Effector memory CD4-positive, alpha-beta T cell (primary cell): ENCODE measurements at places on chromosomes 16 and 17.

DNA sequence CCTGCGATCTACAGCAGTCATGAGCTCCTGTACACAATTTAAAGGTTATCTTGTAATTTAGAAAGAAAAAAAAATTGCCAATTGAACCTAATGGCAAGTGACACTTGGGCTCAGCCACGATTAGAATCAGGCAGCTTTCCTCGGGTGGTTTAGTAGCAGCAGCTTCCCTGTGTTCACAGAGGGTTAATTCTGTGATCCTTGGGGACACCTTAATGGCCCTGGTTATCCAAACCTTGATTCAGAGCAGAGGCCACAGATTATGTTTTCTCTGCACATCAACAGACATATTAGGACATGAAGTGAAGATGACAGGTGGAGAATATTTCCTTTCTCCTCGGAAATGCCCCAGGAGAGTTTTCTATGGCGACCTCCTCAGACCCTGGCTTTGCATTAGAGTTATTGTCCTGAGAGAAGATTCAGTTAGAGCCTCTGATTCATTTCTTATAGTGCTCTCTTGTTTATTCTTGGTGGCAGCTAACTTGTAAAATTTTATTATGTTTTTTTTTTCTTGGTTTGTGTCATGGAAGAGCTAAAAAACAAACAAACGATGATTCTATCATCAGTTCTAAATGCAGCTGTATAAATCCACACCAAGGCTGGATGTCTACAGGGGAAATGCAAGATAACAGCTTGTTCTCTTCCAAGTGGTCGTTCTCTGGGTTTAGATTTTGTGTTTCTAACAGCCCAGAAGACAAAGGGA lies 351.2 kb upstream of the DYNLRB2 start:
- no peaks in the 10 kb centered on the region for H3K4me1 ChIP-seq
- H3K27me3 ChIP-seq: no peaks in the 10 kb centered on the region
- H3K36me3 ChIP-seq: no peaks in the 10 kb centered on the region
- no peak for DNase-seq
- no peak overlapping the region for H3K4me3 ChIP-seq
- H3K27ac ChIP-seq: no peak overlapping the region

GRCh38 chr17:63221939-63222338 lies 224.2 kb downstream of the CYB561 start:
- no peaks in the 10 kb centered on the region for H3K4me1 ChIP-seq
- H3K27ac ChIP-seq: no peak overlapping the region
- no peaks in the 10 kb centered on the region for H3K36me3 ChIP-seq
- no peak overlapping the region for H3K4me3 ChIP-seq
- no peaks in the 10 kb centered on the region for H3K27me3 ChIP-seq

GRCh38 chr16:81106826-81107503 lies 10.8 kb upstream of the GCSH start:
- no peak for DNase-seq
- no peak overlapping the region for H3K27ac ChIP-seq
- H3K27me3 ChIP-seq: no peaks in the 10 kb centered on the region
- H3K36me3 ChIP-seq: no peaks in the 10 kb centered on the region
- H3K4me3 ChIP-seq: no peak overlapping the region

DNA sequence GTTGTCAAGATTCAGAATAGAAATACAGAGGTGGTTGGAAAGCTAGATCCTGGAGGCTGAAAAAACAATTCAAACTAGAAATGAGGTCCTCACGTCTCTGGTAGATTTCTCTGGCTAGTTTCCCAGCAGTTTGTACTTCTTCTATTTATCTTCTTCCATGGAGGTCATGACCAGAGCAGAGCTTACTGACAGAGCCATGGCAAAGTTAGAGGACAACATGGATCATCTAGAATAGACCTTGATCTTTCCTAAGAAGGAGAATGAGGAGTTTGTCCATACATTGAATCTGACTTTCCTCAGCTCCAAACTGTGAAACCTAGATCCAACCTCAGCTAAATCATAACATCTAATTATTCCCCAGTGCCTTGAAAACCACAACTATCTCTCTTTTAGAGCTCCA lies 900.8 kb upstream of the GOT2 start:
- H3K4me3 ChIP-seq: no peak overlapping the region
- no peaks in the 10 kb centered on the region for H3K27me3 ChIP-seq
- H3K4me1 ChIP-seq: no peaks in the 10 kb centered on the region
- no peak for DNase-seq

- no peak overlapping the region for H3K27ac ChIP-seq
- no peaks in the 10 kb centered on the region for H3K27me3 ChIP-seq
- H3K36me3 ChIP-seq: peaks cover 9% of the 10 kb centered on the region
- no peak overlapping the region for H3K4me3 ChIP-seq
These were observed 40.1 kb downstream of the CLEC16A start for GRCh38 chr16:10984509-10984908.

DNA sequence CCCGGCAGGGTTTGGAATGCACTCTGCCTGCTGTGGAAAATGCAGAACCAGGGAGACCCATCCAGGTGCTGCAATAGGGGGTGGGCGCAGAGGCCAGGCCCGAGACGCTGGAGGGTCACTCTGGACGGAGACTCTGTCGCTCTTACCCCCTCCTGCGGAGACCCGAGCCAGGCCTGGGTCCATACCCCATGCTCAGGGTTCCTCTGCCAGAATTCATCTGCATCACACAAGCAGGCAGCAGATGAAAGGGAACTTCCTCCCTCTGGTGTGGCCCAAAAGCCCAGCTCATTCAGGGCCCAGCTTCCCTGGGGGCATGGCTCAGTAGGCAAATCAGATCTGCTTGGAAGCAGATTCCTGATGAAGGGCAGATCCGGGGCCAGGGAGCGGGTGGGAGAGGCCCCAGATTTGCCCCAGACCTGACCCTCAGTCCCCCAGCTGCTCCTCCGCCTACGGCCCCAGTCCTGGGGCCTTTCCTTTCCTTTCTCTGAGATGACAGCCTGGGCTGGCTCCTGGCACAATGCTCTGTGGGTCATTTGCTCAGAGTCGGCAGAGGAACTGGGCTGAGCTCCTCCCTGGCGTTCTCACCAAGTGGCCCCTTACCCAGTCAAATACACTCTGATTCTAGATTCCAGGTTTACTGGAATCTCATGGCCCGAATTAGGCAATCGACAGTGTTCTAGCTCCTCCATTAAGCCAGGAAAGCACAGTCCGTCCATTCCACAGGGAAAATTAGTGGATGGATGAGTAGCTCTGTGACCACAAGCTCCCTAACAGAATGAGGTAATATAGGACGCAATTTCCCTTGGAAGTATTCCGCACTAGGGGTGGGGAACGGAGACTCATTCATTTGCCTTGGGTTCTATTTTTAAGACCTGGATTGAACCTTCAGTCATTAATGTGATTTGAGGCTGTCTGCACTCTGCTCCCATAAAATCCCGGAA lies 19.1 kb upstream of the RASD1 start:
- no peak overlapping the region for H3K27ac ChIP-seq
- DNase-seq: no peak
- H3K4me1 ChIP-seq: no peaks in the 10 kb centered on the region
- no peaks in the 10 kb centered on the region for H3K27me3 ChIP-seq
- peaks cover 4% of the 10 kb centered on the region for H3K36me3 ChIP-seq

DNA sequence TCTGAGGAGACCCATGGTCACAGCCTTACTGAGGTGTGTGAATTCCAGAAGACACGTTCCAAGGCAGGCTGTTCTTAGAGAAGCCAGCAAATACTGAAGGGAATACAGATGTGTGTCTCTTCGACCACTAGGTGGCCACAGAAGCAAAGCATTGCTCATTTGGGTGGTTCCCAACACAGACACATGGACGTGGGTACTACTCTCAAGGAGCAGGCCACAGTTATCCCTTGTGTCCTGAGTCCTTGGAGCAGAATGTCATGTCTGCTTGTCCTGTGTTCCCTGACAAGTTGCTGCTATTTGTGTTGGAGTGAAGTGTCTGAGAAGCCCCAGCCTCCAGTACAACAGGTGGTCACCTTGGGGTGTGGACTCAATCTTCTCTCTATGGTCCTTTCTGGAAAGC lies 30.3 kb downstream of the HMOX2 start:
- peak overlapping the region; percentile 85 for H3K27ac ChIP-seq
- H3K4me3 ChIP-seq: peak overlapping the region; percentile 23
- H3K36me3 ChIP-seq: peaks cover 47% of the 10 kb centered on the region
- peak; percentile 29 for DNase-seq
- no peaks in the 10 kb centered on the region for H3K27me3 ChIP-seq

GRCh38 chr17:1434150-1434549 lies 21.9 kb downstream of the CRK start:
- no peak for DNase-seq
- no peaks in the 10 kb centered on the region for H3K4me1 ChIP-seq
- H3K36me3 ChIP-seq: peaks cover 26% of the 10 kb centered on the region
- no peaks in the 10 kb centered on the region for H3K27me3 ChIP-seq
- no peak overlapping the region for H3K4me3 ChIP-seq
- H3K27ac ChIP-seq: no peak overlapping the region

GRCh38 chr17:4318596-4318995 lies 47.9 kb downstream of the UBE2G1 start:
- H3K36me3 ChIP-seq: no peaks in the 10 kb centered on the region
- no peak overlapping the region for H3K4me3 ChIP-seq
- H3K27me3 ChIP-seq: no peaks in the 10 kb centered on the region
- no peak for DNase-seq

DNA sequence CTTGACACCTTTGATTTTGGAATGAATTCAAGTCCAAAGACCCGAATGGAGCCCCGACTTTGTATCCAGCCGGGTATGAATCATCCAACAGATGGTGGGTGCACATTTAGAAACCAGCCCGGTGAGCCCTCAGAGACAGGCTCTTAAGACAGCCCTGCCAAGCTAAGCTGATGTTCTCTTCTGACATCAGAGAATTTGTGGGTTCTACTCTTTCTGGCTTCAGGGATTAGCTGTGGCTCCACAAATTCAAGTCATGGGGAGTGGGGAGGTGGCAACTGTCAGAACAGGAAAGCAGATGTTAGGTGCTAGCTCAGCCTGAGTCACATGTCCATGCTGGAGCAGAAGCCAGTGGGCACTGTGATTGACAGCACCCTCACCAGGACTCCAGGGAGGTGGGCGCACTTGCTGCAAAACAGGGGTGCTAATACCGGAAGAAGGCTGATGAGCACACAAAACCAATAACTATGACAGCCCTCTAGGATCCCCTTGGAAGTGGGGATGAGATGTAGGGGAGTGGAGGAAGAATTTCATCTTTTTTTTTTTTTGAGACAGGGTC lies 31.4 kb upstream of the XYLT2 start:
- H3K36me3 ChIP-seq: no peaks in the 10 kb centered on the region
- no peak for DNase-seq
- H3K27me3 ChIP-seq: peaks cover 4% of the 10 kb centered on the region
- H3K27ac ChIP-seq: no peak overlapping the region
- no peak overlapping the region for H3K4me3 ChIP-seq
- H3K4me1 ChIP-seq: no peaks in the 10 kb centered on the region

DNA sequence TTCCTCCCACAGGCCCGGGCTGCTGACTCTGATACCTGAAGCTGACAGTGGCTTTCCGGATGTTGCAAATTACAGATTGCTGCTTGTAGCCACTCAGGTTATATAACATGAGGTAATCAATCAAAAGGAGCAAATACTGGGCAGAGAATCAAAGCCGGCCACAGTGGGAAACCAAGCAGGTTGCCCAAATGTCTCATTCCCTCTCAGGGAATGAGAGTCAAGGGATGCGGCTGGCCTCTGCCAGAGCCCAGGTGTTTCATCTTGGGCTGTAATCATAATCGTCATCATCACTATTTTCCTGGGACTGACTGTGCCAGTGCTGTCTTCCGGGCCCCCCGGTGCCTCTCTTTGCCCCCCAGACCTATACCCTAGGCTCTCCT lies 292.4 kb upstream of the FOXF1 start:
- no peak overlapping the region for H3K4me3 ChIP-seq
- no peak for DNase-seq
- H3K27me3 ChIP-seq: no peaks in the 10 kb centered on the region
- H3K4me1 ChIP-seq: no peaks in the 10 kb centered on the region

- H3K36me3 ChIP-seq: no peaks in the 10 kb centered on the region
- H3K4me1 ChIP-seq: no peaks in the 10 kb centered on the region
- DNase-seq: no peak
- H3K27me3 ChIP-seq: no peaks in the 10 kb centered on the region
- H3K4me3 ChIP-seq: no peak overlapping the region
These were observed 44.6 kb downstream of the MYH13 start for GRCh38 chr17:10328206-10328605.

DNA sequence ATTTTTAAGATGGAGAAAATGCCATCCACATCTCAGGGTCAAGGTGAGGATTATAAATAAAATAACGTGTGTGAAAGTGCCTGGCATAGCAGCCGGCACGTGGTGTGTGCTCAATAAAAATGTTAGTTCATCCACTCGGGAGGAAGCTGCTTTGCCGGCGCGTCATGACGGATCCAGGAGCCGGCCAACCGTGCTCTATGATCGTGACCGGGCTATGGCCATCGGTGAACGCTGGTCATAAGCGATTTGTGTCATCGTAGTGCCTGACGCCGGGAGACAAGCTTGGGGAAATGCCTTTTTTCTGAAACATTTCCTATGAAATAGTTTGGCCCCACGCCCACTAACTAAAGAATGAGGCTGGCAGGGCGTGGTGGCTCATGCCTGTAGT lies 74.0 kb downstream of the CMC2 start:
- no peak overlapping the region for H3K4me3 ChIP-seq
- H3K27me3 ChIP-seq: no peaks in the 10 kb centered on the region
- no peak overlapping the region for H3K27ac ChIP-seq
- no peaks in the 10 kb centered on the region for H3K36me3 ChIP-seq

DNA sequence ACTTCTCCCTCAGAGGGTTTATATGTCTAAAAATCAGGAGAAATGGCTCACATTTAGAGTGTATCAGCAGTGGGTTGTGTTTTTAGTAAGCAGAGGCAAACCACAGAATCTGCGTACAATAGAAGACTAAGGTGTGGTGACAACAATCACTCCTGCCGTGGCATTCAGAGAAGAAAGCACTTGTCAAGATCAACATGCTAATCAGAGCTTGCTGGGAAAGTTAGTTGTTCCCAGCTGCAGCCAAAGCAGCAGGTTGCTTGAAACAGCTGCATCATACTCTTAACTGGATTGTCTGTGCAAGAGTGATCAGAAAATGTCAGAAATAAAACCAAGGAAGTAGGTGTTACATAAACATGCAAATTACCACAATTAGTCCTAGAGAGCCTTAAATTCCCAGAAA lies 616.4 kb downstream of the CDH8 start:
- H3K27me3 ChIP-seq: no peaks in the 10 kb centered on the region
- H3K4me3 ChIP-seq: no peak overlapping the region
- H3K4me1 ChIP-seq: no peaks in the 10 kb centered on the region
- no peak for DNase-seq

- no peaks in the 10 kb centered on the region for H3K36me3 ChIP-seq
- no peak overlapping the region for H3K27ac ChIP-seq
- no peak for DNase-seq
- peaks cover 3% of the 10 kb centered on the region for H3K4me1 ChIP-seq
- no peak overlapping the region for H3K4me3 ChIP-seq
- no peaks in the 10 kb centered on the region for H3K27me3 ChIP-seq
These were observed 23.6 kb downstream of the GSDMB start for GRCh38 chr17:39894681-39895376.

DNA sequence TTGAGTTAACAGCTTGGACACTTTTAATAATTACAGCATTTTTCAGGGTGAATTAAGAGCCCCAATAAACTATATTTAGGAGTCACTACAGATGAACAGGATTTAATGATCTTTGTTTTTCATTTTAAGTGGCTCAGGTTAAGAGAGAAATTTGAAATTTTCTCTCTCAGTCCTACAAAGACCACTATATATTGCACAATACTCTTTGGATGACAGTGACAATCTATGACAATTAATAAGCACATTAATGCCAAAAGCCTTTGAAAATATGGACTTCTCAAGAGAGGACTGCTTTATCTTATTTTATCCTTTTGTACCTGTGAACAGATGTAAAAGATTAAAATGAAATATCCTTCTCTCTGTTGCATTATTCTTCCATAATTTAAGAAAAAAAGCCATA lies 151.1 kb upstream of the IRX5 start:
- H3K27me3 ChIP-seq: no peaks in the 10 kb centered on the region
- H3K27ac ChIP-seq: no peak overlapping the region
- no peaks in the 10 kb centered on the region for H3K4me1 ChIP-seq
